ENCODE measurements at places on chromosomes 7 and 10. TPM values are rescaled to one million over a fixed set of nuclear protein-coding genes. Genes with fewer than 3 reads are reported as not detected.

- no peak for DNase-seq
- H3K4me1 ChIP-seq, result no peaks in the 10 kb centered on the region
- no peak overlapping the region for H3K4me3 ChIP-seq
- no peaks in the 10 kb centered on the region for H3K27me3 ChIP-seq
Measured at GRCh38 chr7:14196555-14196954, 207.1 kb upstream of the ETV1 start.

GRCh38 chr7:21916176-21916575 is 29.5 kb downstream of the CDCA7L start:
- peaks cover 13% of the 10 kb centered on the region for H3K4me1 ChIP-seq
- H3K36me3 ChIP-seq, result no peaks in the 10 kb centered on the region
- no peak for DNase-seq
- no peak overlapping the region for H3K4me3 ChIP-seq
- H3K27ac ChIP-seq, result no peak overlapping the region

- no peak for DNase-seq
- no peak overlapping the region for H3K4me3 ChIP-seq
Measured at GRCh38 chr10:96387601-96388000, 28.8 kb upstream of the OPALIN start.

GRCh38 chr7:117793521-117793920 is 79.7 kb downstream of the CTTNBP2 start:
- H3K36me3 ChIP-seq, result no peaks in the 10 kb centered on the region
- no peak overlapping the region for H3K4me3 ChIP-seq
- no peaks in the 10 kb centered on the region for H3K27me3 ChIP-seq
- no peaks in the 10 kb centered on the region for H3K4me1 ChIP-seq
- no peak for DNase-seq

Gene PNLIPRP2
- not detected for total RNA-seq
